ENCODE measurements at places on chromosomes 2 and 18.

DNA sequence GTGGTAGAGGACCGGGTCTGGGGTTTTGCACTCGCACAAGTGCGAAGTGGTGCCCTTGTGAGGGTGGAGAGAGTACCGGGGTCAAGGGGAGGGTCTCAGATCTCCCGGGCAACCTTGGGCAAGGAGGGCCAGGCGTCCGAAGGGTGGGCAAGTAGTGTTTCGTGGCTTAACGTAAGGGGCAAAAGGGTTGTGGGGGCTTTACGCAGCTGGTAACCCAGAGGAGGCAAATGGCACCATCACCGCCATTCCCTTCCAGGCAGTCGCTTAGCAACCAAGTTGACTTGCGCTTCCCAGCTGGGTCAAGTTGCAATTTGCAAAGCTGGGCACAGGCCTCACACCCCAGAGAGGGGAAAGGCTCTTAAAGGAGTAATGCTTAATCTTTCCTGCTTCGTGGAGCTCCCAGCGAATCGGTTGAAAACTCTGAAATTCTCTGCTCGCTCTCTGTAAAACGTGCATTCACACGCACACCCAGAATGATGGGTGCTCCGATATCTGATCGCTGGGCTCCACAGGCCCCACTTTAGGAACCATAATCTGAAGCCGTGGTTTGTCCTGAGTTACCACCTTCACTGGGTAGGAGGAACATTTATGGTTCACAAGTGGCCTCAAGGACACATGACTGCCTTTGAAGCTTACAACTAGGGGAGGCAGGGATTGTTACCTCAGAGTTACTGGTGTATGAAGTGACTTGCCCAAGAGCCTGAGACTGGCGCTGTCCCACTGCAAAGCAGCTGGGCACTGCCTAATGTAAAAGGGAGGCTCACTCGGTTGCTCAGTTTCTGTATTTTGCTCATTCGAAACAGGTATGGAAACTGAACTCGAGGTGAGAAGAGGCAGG, 127.9 kb downstream of the UXS1 start:
- no peak for DNase-seq

DNA sequence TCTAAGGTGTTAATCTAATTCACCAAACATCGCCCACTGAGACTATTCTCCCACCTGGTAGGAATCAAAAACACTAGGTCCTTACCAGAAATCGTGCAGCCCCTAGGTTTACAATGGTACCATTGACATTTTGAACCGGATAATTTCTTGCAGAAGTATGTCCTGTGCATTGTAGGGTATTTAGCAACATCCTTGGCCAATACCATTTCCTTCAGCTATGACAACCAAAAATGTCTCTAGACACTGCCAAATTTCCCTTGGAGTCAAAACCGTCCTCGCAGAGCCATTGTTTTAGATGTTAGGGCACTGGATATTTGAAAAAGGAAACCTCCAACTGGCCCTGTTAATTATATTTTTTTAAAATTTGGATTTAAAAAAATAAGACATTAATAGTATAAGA, 3.8 kb downstream of the VPS54 start:
- no peak for DNase-seq

GRCh38 chr2:7899241-7899640, 782.6 kb upstream of the ID2 start:
- peak; percentile 65 for DNase-seq

DNA sequence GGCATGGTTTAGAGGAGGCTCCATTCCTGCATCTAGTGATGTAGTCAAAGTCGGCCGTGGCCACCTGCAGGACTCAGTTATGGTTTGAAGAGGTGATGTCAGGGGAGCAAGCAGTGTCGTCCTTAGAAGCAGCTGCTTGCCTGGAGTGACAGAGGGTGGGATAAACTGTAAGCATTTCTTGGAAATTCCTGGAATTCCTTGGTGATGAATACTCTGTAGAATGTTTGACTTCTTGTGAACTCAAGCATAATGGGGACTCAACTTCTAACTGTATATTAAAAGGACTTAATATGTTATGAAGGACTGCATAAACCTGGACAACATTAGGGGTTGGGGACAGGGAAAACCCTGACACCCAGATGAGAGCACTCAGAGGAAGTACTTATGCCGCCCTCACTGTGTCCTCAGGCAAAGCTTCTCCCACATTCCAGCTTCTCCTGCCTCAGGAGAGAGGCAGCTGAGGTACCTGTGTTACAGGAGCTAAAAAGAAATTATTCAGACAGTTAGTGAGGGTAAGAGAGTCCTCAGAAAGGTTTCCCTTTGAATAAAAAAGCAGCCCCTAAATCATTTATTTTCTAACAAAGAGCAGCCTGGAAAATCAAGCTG, 459.9 kb upstream of the CELF4 start:
- no peak for DNase-seq

DNA sequence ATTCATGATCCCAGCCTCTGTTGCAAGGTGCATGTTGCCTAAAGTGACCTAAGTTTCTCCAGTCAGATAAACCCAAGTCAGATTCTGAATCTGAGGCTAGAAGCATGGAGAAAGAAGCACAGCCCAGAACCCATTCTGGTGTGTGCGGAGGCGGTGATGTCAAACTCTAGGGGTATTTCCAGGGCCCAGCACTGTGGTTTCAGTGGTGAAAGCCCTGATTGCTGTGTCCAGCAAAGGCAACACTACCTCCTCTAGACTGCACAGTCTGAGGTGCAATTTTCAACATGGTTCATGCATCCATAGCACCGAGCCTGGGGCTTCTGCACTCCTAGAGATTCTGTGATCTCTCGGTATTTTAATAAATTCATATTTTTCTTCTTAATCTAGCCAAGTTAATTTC, 264.8 kb upstream of the KLHL29 start:
- DNase-seq, result no peak

- no peak for DNase-seq
These were observed 115.5 kb upstream of the CYP26B1 start for GRCh38 chr2:72263043-72263775.

GRCh38 chr2:134324947-134325346, 71.1 kb downstream of the MGAT5 start:
- no peak for DNase-seq

GRCh38 chr2:29317077-29317517, 201.9 kb downstream of the CLIP4 start:
- DNase-seq, result no peak

DNA sequence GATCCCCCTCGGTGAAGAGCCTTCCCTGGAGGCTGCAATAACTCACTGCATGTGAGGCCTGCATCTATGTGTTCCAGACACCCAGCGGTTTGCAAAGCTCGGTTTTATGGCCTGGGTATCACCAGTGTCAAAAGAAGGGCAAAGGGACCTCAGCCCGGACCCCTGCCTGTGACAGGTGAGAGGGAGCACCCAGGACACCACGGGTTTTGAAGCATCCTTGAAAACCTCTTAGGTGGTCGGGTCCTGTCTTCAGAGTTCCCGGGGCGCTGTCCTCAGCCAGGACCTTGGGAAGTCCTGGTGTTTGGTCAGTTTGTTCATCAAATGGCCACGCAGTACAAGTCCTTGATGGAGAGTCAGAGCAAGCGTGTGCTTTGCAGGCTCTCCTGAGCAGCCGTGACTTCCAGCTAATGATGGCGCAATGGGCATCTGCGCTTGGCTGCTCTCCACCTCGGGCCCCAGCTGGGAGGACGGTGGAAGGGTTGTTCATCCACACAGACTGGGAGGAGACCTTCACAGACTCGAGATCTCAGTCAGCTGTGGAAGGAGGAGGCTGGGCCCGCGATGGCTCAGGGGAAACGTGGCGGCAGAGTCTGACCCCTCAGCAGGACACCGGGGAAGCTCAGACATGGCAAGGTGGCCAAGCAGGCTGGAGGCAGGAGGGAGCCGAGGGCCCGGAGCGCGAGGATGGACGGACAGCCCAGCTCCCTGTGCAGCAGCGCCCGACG, 113.1 kb upstream of the GPC1 start:
- no peak for DNase-seq

DNA sequence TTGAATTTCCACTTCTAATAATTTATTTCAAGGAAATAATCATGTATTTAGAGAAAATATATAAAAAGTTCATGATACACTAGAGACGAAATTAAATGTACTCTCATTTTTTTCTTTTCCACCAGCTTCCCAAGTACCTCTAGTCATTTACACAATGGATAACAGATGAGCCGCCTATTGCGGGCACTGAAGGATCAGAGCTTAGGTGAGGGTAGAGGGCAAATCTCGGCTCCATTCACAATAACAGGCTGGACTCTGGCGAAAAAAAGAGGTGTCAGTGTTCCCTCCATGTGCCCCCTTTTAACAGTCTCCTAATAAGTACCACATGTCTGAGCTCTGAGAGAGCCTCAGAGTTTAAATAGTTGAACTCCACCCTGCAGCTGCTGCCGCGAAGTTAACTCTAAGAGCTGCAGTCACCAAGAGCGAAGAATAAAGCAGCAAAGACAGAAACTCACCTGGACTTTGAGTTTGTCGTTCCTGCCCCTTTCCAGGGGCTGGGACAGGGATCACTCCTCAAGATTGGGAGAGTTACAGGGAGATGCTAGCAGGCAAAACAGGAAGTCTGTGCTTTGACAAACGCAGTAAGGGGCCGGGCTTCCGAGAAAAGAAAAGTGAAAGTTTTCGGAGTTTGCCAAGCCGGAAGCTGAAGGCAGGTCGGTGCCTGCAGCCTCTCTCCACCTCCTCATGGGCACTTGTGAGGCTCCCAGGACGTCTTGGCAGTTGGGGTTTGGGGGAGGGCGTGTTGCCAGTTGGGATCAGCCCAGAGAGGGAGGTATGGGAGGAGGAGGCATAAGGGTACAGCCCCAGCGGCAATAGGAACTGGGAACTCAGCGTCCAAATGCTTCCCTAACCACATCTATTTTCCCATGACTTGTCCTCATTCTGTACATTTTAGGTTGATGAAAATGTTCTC, at the start of gene SP110:
SP110 (minus strand) TSS at position 566 of the 913 bp plus-strand sequence. CDS start 3,057 bp downstream, outside the sequence.
- DNase-seq, result peak; percentile 51

DNA sequence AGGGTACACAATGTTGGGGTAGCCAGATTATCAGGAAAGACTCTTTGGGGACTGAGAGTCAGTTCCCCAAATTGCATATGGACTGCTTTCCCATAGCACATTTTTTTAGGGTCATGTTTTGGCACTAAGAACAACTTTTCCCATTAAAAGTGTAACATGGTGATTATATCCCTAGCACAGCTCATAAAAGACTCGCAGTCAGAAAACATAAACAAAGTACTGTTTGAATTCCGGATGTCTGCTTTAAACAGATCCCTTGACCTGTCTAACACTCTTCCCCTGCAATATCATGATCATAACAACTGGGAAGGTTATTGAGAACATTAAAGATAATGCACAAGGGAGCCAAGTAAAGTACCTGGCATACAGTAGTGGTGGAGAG, 262.2 kb downstream of the ASXL3 start:
- no peak for DNase-seq

DNA sequence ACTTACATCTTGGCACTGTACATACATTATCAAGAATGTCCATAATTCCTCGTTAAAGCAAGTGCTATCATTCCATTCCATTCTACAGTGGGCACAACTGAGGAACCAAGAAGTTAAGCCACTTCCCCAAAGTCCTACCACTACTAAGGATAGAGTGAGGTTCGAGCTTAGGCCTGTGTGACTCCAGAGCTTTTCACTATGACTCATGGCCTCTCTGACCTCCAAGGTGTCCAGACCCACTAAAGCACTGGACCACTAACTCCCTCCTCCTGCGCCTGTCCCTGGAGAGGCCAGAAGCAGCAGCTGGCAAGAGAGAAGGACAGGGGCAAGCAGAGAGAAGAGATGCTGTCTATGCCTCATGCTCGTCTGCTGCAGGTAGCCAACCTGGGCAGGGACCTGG, 117.0 kb downstream of the ZBTB7C start:
- DNase-seq, result no peak

DNA sequence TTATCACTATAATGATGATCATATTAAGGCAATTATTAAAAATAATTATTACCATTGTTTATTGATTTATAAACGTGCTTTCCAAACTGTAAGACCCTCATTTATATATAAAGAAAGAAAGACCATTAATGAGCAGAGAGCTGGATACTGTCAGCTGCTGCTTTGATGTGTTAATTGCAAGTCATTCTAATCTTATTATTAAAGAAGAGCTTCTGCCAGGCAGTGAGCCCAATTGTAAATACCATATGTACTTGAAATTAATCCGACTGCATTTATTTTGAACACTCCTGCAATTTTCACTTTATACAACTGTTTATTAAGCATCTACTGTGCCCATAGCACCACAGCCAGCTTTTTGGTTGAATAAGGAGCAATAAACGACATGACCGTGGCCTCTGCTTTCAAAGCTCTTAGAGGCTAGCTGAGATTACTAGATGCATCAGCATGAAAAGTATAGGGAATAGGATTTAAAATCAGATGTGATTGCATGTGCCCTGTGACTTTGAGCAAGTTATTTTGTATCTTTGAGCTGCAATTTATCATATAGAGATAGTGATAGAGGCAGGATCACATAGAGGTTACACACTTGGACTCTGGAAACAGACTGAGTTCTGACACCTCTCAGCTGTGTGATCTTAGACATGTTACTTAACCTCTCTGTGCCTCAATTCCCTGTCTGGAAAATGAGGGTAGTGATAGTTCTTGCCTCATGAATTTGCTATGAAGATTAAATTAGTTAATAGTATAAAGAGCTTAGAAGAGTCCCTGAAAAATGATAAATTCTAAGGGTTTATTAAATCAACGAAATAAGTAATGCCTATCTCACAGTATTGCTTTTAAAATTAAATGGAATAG, 83.4 kb downstream of the MYCN start:
- DNase-seq, result no peak

DNA sequence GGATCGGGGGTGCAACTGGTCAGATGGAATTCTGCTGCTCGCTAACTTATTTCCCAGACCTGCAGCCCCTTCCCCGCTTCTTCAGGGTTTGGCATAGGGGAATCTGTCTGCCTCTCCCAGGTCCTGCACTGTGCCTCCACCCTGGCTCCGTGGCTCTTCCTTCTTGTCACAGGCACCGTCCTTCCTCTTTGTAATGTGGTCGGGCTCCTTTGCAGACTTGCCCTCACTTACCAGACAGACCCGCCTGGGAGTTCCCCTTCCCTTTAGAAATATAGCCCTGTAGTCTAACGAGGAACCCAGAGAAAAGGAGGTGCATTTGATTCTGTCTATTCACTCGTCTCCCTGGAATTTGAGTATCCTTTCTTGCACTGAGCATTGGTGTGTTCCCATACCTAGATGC, 63.9 kb upstream of the PAX8 start:
- no peak for DNase-seq

- DNase-seq, result no peak
These were observed 11.0 kb upstream of the FARP2 start for GRCh38 chr2:241344925-241345651.

DNA sequence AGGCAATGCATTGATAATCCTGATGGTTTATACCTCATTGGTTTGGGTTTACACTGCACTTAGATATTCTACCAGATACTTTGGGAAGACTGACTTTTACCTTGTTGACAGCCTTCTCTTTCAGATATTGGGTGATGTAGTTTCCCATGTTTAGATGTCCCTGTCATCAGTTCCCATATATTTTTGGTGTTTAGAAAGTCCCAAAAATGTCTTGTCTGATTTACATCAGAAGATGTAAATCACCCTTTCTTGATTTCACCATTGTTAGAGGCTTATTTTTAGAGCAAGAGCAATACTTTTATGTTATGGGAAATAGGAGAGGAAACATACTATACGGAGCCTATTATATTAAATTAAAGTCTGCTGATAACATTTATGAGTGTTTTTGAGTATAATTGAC, 14.4 kb upstream of the CCDC102B start:
- no peak for DNase-seq

- DNase-seq, result no peak
These were observed 231.6 kb upstream of the CRIM1 start for GRCh38 chr2:36123995-36124394.

All from NCI-H774 (cell line).